Activated CD8-positive, alpha-beta memory T cell treated with anti-CD3 and anti-CD28 coated beads for 1 hour (primary cell): ENCODE measurements at places on chromosomes 12 and 14.

- DNase-seq = no peak
Observed at GRCh38 chr12:89477633-89478279, 46.8 kb downstream of the GALNT4 start.

DNA sequence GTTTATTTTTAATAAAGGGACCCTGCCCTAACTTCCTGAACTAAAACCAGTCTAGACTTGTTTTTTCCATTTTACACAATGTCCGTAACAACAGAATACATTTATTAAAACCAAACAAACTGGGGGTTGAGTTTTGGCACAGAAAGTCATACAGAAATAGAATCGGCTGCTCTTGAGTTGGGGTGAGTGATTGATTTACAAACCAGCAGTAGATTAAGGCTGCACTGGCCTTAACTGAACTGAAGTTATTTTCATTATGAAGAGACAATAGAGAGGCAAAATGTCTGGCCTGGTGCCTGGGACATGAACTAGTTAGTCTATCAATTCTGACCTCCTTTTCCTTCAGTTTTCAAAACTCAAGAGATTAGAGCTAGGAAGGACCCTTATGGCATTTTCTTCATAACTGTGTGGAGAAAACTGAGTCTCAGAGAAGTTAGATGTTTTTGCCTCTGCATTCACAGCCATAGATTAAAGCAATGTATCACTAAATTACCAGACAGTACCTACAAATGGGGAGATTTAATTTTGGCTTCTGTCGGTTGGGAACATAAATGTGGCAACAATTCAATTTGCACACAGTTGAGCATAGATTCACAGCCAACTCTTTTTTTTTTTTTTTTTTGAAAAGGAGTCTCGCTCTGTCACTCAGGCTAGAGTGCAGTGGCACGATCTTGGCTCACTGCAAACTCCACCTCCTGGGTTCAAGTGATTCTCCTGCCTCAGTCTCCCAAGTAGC lies 19.8 kb upstream of the MGP start:
- no peak for DNase-seq

- no peak for DNase-seq
Observed at GRCh38 chr12:14540801-14541462, 26.8 kb downstream of the PLBD1 start.

- DNase-seq = no peak
Observed at GRCh38 chr14:38145142-38145541, 62.6 kb upstream of the SSTR1 start.

GRCh38 chr14:80388980-80389711 lies 177.8 kb upstream of the DIO2 start:
- no peak for DNase-seq

- DNase-seq = no peak
Observed at GRCh38 chr14:53390008-53390407, 236.9 kb upstream of the DDHD1 start.

- DNase-seq = no peak
Observed at GRCh38 chr14:34347683-34348082, 114.4 kb downstream of the SPTSSA start.

DNA sequence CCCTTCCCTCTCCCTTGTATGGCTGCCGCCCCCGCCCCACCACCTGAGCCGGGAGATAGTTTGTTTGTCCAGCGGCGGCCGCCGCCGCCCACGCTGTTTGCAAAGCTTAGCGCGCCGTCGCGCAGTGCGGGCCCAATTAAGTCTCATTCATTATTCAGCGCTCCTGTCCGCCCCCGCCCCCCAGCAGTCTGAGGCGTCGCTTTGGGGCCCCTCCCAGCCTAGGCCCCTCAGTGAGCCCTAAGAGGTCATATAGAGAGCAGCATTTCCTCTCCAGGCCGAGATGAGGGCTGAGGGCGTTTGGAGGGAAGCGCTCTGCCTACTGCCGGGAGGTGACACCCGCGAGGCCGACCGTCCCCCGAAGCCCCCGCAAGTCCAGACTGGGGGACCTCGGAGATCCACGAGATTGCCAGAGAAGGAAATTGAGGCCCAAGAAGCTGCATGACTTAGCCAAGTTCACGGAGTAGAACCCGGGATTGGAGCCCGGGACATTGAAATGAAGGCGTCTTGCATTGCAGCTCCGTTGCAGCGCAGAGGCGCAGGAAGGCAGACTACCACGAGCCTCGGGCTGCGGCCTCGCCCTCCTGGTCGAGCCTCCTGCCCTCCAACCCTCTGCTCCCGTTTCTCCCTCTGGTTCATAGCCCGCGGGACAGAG lies at the start of gene DNAJC22:
Gene DNAJC22 (plus strand): TSS at position 230 of the 652 bp plus-strand sequence. CDS start 1,985 bp downstream, outside the sequence.
- DNase-seq = no peak

DNA sequence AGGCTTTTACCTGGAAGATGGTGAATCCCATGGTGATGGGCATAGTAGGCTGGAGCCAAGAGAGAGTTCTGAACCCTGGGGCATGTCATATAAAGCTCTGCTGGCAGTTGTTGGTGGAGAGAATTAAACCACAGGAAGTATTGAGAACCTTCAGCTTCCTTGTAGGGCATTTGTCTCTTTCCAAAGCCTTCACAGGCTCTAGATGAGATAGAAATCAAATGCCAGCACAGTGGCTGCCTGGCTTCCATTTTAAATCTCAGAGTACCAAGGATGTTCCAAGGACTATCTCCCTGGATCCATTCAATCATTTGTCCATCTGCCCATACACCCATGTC lies 369.6 kb downstream of the DPF3 start:
- no peak for DNase-seq

GRCh38 chr12:52015532-52016041 lies 8.8 kb downstream of the TAMALIN start:
- DNase-seq = no peak

- no peak for DNase-seq
Observed at GRCh38 chr12:63905544-63905943, 61.0 kb downstream of the SRGAP1 start.

DNA sequence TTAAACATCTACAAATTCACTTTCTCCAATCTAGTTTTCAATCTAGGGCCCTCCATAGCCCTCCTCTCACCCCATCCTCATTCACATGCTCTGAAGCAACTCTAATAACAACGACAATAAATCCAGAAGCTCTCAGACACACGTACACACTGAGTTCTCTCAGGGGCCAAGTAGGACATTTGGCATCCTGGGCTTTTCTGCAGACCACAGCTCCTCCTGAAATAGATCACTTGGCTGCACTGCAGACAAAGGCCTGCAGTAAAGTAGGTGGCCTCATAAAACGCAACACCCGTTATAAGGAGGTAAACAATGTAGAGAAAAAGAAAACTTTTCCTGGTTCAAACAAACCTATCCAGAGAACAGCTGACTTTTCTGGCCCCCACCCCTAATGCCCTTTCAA lies 111.2 kb downstream of the TMTC1 start:
- no peak for DNase-seq

DNA sequence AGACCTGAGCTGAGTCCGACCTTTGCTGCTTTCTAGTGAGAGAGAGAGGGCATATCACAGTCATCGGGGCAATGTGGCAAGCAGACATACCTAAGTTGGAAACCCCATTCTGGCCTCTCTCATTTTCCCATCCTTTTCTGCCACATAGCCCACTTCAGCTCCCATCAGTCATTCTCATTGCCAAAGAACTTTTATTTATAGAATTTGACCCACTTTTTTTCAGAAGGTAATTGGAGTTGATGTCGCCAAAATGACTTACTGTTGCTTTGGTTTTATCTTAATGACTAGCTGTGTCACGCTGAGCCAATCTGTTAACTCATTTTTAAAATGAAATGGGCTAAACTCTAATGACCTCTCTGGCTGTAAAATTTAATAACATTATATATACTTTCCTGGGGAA lies 63.9 kb upstream of the RMST start:
- no peak for DNase-seq

DNA sequence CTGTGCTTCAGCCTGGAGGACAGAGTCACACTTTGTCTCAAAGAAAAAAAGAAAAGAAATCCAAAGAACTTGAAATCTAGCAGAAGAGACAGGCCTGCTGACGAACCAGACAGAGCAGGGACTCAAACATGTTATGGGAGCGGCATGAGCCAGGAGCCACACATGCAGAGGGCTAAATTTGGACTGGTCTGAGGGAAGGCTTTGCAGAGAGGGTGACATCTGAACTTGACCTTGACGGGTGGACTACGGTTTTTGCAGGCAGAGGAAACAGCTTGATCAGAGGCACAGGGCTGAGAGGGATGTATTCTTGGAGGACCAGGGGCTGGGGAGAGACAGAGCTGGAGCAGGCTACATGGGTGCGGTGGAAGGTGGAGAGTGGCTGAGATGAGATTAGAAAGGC lies 20.5 kb upstream of the SLC24A4 start:
- DNase-seq = no peak

GRCh38 chr12:24838531-24838950 lies 110.4 kb downstream of the BCAT1 start:
- DNase-seq = no peak

GRCh38 chr12:28710882-28711281 lies 438.2 kb upstream of the FAR2 start:
- no peak for DNase-seq

DNA sequence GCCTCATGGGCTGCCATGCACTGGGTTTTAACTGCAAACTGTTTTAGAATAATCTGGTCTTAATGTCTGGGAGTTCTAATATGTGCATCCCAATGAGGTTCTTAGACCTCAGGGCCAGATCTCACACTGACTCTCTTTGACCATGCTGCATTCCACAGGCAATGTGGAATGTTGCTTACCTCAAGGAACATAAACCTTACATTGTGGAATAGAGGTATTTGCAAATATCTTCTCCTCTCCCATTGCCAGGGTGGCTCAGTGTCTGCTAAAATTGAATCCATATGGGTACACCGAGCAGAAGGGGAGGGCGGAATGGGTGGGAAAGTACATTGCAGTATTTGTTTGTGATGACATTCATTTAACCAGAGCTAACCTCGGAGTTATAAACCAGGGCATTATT lies 78.6 kb downstream of the CHST11 start:
- no peak for DNase-seq

DNA sequence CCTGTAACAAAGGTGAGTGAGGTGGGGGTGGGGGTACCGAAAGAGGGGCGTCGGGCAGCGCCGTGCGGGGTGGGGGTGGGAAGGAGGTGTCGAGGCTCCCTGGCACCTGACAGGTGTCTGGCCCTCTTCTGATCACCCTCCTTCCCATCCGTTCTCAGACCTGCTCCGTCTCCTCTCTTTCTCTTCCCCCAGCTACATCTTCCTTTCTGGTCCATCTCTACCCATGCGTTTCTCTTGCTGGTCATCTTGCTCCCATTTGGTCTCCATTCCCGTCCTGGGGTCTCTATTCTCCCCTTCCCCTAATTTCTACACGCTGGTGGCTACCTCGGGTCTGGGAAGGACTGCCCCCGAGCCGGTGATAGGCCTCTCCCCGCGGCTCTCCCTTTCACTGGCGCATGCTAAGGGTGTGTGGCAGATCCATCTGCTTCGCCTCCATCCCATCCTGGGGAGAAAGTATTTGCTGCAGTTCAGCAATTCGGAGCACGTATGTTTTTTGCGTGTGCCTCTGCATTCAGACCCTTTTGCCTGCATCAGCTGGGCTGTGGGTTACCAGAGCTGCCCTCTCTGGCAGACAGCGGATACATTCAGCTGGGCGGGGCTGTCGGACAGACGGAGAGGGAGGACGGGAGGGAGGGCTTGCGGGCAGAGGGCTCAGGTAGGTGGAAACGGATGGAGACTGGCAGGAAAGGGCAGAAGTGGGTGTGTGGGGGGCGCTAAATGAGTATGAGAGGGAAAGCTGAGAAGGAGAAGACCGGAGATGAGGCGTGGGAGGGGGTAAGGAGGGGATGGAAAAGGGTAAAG lies 730 bp downstream of the CLSTN3 start:
- DNase-seq = no peak

GRCh38 chr12:22684140-22685118 lies 59.5 kb downstream of the ETNK1 start:
- no peak for DNase-seq

GRCh38 chr12:107467716-107468115 lies 217.9 kb upstream of the PWP1 start:
- no peak for DNase-seq

DNA sequence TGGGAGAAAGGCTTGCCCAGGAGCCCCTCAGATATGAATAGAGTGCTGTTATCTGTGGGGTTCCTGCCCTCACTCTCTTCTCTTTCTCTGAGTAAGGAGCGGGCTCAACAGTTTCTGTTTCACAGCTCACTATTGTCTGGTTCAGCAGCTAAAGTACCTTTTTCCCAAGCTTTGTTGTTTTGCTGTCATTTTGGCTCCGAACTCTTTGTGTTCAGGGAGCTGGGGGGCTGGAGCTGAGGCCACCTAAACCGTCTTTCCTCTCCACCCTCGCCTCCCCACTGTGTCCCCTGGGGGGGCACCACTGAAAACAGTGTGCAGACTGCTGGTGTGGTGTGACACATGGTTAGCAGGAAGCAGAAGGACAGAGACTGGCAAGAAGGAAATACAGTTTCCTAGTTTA lies 51.4 kb downstream of the FBXW8 start:
- no peak for DNase-seq

- DNase-seq = no peak
Observed at GRCh38 chr12:88044035-88044434, 14.8 kb upstream of the C12orf50 start.

GRCh38 chr12:47038270-47038748 lies 41.1 kb upstream of the PCED1B start:
- no peak for DNase-seq

DNA sequence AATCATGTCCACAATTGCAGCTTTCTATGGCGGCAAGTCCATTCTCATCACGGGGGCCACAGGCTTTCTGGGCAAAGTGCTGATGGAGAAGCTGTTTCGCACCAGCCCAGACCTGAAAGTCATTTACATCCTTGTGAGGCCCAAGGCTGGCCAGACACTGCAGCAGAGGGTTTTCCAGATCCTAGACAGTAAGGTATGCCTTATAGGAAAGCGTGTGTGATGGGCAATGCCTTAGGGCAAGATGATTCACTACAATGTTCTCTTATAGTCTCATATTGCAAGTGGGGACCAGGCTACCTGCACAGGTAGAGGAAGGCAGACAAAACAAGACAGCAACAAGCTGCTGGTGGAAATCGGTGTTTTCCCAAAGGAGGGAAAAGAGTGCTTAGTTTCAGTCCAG lies 110.5 kb downstream of the ERGIC2 start:
- DNase-seq = no peak

DNA sequence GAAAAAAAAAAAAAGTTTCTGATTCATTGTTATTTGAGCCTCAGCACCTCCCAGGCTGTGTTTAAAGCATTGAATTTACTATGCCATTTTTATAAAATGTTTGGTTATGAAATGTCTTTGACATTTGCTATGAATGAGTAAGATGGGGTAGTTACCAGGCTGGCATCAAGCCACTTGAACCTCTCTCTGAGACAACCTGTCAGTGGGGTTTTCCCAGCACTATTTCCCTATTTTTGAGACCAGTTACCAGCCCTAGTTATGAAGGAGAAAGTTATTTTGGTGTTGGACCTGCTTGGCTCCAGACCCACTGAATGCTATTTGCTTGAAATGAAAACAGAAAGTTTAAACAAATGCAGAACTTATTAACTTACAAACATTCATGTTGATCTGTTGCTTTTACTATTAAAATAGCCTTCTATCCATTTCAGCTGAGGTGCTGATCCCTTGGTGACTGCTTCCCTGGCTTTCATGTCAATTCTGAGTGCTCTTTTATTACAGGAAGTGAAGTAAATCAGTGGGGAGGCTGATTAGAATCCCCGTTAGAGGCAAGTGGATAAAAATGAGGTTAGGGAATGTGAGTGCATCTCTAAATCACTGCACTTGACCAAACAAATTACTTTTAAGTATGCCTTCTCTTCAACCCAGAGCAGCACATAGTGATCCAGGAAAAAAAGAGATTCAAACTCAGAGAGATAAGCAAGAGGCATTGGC lies 37.8 kb downstream of the LLPH start:
- no peak for DNase-seq

- DNase-seq = no peak
Observed at GRCh38 chr14:52129721-52130120, 60.9 kb upstream of the NID2 start.
